ENCODE measurements at places on chromosomes 12 and 14.
A peak's percentile ranks its signal among the peaks of the same experiment; 100 is the strongest.

DNA sequence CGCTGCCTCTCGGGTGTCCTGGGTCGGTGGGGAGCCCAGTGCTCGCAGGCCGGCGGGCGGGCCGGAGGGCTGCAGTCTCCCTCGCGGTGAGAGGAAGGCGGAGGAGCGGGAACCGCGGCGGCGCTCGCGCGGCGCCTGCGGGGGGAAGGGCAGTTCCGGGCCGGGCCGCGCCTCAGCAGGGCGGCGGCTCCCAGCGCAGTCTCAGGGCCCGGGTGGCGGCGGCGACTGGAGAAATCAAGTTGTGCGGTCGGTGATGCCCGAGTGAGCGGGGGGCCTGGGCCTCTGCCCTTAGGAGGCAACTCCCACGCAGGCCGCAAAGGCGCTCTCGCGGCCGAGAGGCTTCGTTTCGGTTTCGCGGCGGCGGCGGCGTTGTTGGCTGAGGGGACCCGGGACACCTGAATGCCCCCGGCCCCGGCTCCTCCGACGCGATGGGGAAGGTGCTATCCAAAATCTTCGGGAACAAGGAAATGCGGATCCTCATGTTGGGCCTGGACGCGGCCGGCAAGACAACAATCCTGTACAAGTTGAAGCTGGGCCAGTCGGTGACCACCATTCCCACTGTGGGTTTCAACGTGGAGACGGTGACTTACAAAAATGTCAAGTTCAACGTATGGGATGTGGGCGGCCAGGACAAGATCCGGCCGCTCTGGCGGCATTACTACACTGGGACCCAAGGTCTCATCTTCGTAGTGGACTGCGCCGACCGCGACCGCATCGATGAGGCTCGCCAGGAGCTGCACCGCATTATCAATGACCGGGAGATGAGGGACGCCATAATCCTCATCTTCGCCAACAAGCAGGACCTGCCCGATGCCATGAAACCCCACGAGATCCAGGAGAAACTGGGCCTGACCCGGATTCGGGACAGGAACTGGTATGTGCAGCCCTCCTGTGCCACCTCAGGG is 679 bp downstream of the ARF6 start:
- DNase-seq = peak; percentile 80

GRCh38 chr12:5204831-5205230 is 161.2 kb downstream of the KCNA5 start:
- DNase-seq = no peak

- DNase-seq = no peak
These were observed 22.7 kb downstream of the TRAF3 start for GRCh38 chr14:102799684-102800562.

DNA sequence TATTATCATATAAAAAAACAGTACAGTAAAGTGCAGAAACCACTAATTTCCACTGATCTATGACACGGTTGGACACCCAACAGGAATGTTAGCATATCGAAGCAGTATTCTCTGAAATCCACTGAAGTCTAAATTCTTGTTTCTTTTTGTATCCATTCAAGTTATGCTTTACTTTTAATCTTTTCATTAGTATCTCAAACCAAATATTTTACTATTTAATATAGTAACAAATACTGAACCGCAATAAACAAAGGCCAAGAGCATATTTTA is 41.1 kb downstream of the ATXN2 start:
- DNase-seq = no peak

GRCh38 chr12:65126482-65126881 is 5.4 kb upstream of the WIF1 start:
- DNase-seq = no peak

All from SK-N-SH (cell line).